ENCODE measurements at places on chromosomes 12 and 14.
A peak's percentile ranks its signal among the peaks of the same experiment; 100 is the strongest.

GRCh38 chr14:95431199-95432143 lies 85.0 kb downstream of the SYNE3 start:
- DNase-seq: peak; percentile 60

DNA sequence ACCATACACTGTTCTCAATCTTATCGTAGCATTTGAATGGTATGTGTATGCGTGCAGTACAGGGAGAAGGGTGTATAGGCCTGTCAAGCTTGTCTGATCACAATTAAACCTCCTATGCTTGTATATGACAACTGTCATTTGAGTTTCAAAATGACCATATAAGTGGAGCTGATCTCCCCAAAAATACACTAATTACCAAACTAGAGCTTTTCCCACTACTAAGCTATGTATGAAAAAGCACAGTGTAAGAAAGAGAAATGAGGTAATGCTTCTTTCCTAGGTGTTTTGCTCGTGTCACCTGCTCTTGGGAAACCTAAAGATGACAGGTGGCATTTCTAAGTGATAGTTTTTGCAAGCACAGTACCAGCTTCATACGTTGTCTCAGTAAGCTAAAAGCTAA lies 1.1 kb upstream of the STK38L start:
- DNase-seq: no peak

DNA sequence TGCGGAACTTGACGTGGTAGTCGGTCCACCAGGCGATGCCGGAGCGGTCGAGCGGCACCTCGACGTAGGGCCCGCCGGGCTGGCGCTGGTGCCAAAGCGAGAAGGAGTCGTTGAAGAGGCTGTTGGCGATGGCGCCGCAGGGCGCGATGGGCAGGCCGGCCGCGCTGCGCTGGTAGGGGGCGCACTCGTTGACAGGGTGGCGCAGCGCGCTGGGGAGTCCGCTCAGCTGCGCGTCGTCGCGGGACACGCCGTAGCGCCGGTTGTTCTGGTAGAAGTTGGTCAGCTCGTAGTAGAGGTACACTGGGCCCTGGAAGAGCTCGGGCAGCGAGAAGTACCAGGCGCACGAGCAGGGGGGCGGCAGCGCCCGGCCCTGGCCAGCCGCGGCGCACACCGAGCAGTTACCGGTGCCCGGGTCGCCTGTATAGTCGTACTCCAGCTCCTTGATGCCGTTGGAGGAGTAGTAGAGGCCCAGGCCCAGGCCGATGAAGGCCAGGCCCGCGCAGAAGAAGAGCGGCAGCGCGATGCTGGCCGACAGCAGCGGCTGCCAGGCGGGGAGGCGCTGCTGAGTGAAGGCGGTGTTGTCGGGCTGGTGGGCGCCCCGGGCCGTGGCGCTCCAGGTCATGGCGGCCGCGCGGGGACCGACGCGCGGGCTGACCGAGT lies 482 bp downstream of the TMEM30B start:
- peak; percentile 72 for DNase-seq

- no peak for DNase-seq
Observed at GRCh38 chr14:100737526-100737925, 10.8 kb downstream of the DLK1 start.

DNA sequence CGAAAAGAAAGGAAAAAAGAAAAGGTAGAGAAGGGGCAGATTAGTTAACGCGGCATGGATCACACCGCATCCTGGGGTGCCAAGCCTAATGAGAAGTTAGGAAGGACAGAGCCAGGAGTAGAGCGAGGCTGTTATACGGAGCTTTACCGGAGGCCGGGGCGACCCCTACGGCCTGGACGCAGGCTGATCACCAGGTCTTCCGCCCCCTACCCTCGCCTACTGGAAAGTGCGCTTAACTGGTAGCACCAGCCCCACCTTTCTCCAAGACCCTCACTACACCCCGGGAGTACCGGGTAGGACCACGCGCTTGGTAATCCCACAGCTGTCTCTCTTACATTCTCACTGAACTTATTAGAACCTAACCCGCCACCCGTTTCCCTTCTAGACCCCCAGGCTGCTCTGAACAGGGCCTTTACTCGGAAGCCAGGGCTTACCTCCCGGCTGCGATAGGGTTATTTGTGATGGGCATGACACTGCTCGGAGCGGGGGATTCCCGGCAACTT lies 33.8 kb downstream of the WBP11 start:
- no peak for DNase-seq

GRCh38 chr12:65640489-65640901 lies 183.8 kb upstream of the HMGA2 start:
- DNase-seq: peak; percentile 75

DNA sequence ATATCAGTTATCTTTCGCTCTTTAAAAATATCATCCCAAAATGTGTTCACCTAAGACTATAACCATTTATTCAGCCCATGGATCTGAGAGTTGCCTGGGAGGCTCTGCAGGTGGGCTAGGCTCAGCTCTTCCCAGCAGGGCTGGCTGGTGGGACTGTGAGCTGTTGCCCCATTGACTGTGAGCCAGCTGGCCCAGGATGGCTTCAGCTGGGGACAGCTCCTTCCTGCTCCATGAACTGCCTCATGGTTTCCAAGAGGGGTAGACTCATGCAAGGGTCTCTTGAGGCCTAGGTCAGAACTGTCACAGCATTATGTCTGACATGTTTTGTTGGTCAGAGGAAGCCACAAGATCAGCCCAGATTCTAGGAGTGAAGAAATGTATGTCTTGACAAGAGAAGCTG lies 114.1 kb upstream of the E2F7 start:
- no peak for DNase-seq

DNA sequence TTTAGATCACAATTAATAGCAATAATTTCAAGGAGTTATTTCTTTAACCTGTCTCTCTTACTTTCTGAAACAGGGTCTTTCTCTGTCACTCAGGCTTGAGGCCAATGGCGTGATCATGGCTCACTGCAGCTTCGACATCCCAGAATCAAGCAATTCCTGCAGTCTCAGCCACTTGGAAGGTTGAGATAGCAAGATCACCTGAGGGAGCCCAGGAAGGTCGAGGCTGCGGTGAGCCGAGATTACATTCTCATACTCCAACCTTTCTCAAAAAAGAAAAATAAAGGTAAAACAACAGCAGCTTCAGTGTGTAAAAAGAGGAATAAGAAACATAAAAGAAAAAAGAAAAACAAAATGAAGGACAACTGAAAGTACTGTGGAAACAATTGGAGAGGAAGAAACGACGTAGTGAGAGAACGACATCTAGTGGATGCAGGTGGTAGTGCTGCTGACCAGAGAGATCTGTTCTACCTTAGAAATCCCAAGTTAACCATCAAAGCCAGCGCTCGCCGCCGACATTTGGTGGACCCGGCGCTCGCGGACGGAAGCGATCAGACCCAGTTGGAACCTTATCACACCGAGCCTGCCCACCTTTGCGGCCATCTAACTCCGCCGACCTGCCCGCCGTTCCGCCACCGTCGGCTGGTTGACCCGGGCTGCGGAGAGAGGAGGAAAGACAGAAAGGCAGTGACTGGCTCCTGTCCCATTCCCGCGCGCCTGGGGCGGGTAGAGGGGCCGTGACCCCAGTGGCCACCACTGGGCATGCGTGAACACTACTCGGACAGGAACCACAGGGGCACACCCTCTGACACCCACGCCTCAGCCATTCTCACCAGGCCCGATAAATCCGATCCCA lies 196.1 kb downstream of the ALG10 start:
- DNase-seq: peak; percentile 71

- DNase-seq: peak; percentile 70
Observed at GRCh38 chr12:80234667-80235066, 135.3 kb downstream of the OTOGL start.

DNA sequence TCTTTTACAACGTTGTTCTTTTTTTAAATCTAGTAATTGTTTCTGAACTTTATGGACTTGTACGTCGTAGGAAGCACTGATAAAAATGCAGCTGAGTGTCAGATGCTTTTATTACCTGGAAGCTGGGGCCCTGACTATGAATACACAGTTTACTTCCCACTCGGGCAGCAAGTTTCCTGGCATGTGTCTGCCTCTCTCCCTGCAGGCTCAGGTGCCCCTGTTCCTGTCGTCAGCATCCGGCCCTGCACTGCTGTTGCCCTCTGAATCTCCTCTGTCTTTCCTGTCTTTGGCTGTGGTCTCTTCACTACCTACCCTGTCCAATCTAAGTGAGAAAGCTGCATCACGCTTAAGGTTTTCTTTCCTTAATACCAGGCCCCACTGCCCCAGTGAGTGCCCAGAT lies 75.8 kb downstream of the PELI2 start:
- no peak for DNase-seq

DNA sequence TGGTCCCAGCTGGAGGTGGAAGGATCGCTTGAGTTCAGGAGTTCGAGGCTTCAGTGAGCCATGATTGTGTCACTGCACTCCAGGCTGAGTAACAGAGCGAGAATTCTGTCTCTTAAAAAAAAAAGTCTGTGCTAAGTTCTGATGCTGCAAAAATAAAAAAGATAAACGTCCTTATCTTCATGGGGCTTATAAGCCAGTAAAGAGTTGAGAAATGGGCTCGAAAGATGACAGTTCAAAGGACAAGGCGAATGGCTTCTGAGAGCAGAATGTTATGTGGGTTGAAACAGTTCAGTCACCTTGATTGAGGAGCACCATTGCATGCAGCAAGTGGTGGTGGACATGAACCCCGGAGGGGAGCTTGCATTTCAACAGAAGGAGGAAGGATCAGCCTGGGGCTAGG lies 4.7 kb downstream of the TSPAN9 start:
- no peak for DNase-seq

- DNase-seq: no peak
Observed at GRCh38 chr12:8847435-8847834, 25.0 kb downstream of the A2ML1 start.

DNA sequence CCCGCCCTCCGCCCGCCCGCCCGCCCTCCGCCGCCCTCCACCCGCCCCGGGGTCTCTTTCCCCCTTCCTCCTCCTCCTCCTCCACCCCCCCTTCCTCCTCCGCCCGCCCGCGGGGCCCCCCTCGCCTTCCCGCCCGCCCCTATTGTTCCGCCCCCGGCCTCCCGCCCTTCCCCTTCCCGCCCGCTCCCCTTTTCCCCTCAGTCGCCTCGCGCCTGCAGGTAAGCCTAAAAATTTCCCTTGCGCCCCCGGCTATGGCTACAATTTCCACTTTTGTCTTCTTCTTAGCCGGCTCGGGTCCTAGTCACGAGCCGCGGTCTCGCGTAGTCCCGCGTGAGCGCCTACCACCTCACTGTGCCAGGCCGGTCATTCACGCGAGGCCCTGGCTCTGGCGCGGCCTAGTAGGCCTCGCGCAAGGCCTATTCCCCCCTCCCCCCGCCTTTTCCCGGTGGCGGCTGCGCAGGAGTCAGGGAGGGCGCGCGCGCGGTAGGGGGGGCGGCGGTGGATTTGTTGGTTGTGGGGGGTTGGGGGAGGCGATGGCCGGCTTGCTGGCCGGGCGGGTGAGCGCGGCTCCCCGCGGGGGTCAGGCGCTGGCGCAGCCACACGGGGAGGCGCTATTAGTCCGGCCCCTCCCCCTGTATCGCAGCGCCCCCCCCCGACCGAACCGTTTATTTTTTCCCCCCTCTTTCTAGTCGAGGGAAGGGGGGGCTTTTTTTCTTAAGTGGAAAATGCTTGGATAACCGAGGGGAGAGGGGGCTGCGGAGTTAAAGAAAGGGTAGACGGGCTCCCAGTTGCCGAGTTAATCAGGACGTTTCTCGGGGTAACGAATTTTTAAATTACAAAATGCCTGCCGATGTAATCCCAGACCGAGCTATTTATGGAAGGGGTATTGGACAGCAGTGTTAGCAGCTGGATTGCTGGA lies 516 bp downstream of the PCBP2 start:
- DNase-seq: peak; percentile 84

DNA sequence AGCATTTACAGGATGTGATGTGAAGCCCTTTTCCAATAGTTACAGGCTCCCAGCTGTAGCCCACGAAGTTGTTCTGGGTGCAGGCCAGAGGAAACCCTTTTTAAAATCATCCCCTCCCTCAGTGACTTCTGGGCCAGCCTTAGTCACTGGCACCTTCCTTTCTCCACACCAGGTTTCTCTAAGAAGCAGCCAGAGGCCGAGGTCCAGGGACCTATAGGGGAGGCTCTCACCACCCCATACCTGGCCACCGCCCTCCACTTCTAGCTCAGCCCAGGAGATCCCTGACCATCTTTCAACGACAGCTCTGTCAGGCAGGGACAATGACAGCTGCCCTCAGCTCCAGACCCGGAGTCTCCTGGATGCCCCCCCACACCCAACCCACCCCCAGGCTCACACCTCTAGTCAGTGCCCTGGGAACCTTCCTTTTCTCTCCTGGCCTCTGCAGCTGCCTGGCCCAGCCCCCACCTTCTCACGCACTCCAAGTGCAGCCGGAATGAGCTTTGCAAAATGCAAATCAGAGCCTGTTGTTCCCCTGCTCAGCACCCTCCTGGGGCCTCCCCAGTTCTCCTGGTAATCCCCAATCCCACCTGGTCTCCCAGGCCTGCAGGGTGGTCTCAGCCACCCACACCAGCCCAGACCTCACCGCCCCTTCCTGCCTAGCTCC lies 46.7 kb downstream of the TESC start:
- DNase-seq: no peak

DNA sequence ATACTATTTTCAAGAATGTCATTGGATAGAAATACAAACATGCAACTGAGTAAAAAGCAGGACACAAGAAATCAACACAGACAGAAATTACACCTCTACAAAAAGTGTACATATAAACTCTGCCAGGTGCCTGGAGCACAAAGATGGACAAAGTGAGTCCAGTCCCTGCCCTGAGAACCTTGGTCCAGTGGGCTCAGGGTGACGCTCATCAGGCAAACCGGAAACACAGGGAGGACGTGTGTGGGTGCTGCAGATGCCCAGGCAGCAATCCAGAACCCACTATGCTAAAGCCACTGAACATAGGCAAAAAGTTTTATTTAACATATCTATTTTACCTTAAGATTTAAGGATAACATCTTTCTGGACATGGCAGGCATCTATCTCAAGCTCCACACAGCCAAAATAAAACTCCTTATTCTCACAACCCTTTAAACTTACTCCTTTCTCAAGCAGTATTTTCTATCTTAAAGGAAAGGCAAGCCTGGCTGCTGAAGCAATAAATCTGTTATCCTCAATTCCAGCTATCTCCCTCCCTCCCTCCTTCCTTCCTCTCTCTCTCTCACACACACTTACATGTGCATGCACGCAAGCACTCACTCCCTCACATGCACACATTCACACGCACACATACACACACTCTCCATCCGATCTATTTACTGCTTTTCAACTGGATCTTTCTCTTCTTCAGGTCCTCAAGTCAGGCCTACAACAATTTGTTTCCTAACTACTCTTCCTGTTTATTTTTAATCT lies 10.2 kb downstream of the PPP1R13B start:
- DNase-seq: no peak

DNA sequence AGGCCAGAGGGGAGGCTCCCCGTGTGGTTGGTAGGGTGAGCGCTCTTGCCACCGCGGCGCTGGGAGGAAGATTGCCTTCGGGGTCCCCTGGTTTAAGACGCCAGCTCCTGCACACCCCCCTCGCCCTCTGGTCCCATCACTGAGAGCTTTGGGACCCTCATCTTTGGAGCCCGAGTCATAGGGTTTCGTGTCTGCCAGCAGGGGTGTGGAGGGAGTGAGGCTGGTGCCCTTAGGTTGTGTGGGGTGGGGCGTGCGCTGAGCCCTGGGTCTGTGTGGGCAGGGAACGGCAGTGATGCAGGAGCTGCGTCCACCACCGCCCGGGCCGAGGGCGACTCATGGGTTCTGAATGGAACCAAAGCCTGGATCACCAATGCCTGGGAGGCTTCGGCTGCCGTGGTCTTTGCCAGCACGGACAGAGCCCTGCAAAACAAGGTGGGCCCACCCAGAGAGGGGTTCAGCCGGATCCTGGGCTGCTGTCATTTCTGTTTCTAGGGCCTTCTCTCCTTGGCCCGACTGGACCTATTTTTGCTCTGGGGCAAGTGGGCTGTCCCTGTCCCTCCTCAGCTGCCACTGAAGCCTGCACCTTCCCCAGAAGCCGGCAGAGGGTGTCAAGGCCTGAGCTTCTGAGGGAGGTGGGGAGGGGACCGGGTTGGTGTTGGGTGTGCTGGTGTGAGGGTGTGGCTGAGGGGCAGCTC lies 12.1 kb downstream of the ACADS start:
- peak; percentile 40 for DNase-seq

- DNase-seq: no peak
Observed at GRCh38 chr12:74624201-74624600, 86.6 kb downstream of the ATXN7L3B start.

Data from A673 (cell line).